Chondrocyte (in vitro differentiated cells): ENCODE measurements at places on chromosomes 12 and 14. TPM values are rescaled to one million over a fixed set of nuclear protein-coding genes. Genes with fewer than 3 reads are reported as not detected.

The PTCSC3 gene
- total RNA-seq: not detected in 3 replicates

The RPL10L gene
- total RNA-seq: not detected in 3 replicates

The OAS2 gene
- total RNA-seq: 0.07 TPM in 1 of 3 replicates, not detected in the others

The TSPAN11 gene
- 0.87 to 1.9 TPM (median 0.95 TPM) in 3 replicates for total RNA-seq

The GPR137C gene
- 0.99 to 2.6 TPM (median 1.6 TPM) in 3 replicates for total RNA-seq

The GLIPR1L1 gene
- not detected in 3 replicates for total RNA-seq

The FAM186B gene
- 0.27 to 0.51 TPM (median 0.46 TPM) in 3 replicates for total RNA-seq

The CAPZA3 gene
- not detected in 3 replicates for total RNA-seq

The TMEM233 gene
- total RNA-seq: not detected in 3 replicates

The FOXN4 gene
- not detected in 3 replicates for total RNA-seq

The CDC42BPB gene
- total RNA-seq: 106 to 113 TPM (median 107 TPM) in 3 replicates

The PRKD1 gene
- total RNA-seq: 10.1 to 14.5 TPM (median 11.1 TPM) in 3 replicates

The HCAR1 gene
- total RNA-seq: not detected in 3 replicates

The PLXNC1 gene
- total RNA-seq: 0.67 to 1.4 TPM (median 0.72 TPM) in 3 replicates

The REP15 gene
- total RNA-seq: 0.54 to 1.3 TPM (median 1.3 TPM) in 3 replicates

The ZNF385A gene
- 5.5 to 6.8 TPM (median 6.4 TPM) in 3 replicates for total RNA-seq

The KLHDC2 gene
- total RNA-seq: 46.4 to 58.6 TPM (median 49.0 TPM) in 3 replicates

The PSEN1 gene
- total RNA-seq: 51.1 to 58.6 TPM (median 58.5 TPM) in 3 replicates

The AGAP2 gene
- total RNA-seq: 1.9 to 3.1 TPM (median 1.9 TPM) in 3 replicates

The ADAM21 gene
- total RNA-seq: 0.13 to 0.15 TPM (median 0.15 TPM) in 3 replicates

The E2F7 gene
- total RNA-seq: 2.0 to 5.0 TPM (median 2.8 TPM) in 3 replicates

The CLEC9A gene
- not detected in 3 replicates for total RNA-seq

The BATF gene
- not detected in 3 replicates for total RNA-seq

The IL31 gene
- not detected in 3 replicates for total RNA-seq

The ERH gene
- 140 to 205 TPM (median 158 TPM) in 3 replicates for total RNA-seq

The HCAR2 gene
- not detected in 3 replicates for total RNA-seq

The ASCL1 gene
- not detected in 3 replicates for total RNA-seq

The SRGAP1 gene
- total RNA-seq: 13.0 to 14.7 TPM (median 13.2 TPM) in 3 replicates

The TROAP gene
- total RNA-seq: 4.0 to 6.5 TPM (median 6.2 TPM) in 3 replicates
